Germinal center (tissue), 1 donor: ENCODE measurements at places on chromosomes 1 and 21.

GRCh38 chr1:170672316-170672715 lies 8.4 kb downstream of the PRRX1 start:
- DNase-seq = no peak

DNA sequence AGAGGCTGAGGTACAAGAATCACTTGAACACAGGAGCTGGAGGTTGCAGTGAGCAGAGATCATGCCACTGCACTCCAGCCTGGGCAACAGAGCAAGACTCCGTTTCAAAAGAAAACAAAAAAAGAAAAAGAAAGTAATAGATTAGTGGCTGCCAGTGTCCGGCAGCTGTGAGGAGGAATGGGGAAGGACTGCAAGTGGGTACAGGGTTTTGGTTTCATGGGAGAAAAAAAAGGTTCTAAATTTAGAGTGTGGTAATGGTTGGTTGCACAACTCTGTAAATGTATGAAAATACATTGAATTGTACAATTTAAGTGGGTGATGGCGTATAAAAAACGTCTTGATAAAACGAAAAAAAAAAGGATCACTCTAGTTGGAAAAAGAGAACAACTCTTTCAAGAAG lies 6.7 kb downstream of the TAF1A start:
- peak; percentile 45 for DNase-seq

GRCh38 chr1:37947364-37947763 lies 511 bp upstream of the INPP5B start:
- no peak for DNase-seq

- DNase-seq = no peak
These were observed 143.7 kb upstream of the ETS2 start for GRCh38 chr21:38661889-38662568.

GRCh38 chr1:10662824-10663677 lies 133.4 kb downstream of the CASZ1 start:
- DNase-seq = no peak
